ENCODE measurements at places on chromosomes 2 and 18.

GRCh38 chr18:73118121-73118816 lies 250.5 kb upstream of the NETO1 start:
- DNase-seq = no peak

DNA sequence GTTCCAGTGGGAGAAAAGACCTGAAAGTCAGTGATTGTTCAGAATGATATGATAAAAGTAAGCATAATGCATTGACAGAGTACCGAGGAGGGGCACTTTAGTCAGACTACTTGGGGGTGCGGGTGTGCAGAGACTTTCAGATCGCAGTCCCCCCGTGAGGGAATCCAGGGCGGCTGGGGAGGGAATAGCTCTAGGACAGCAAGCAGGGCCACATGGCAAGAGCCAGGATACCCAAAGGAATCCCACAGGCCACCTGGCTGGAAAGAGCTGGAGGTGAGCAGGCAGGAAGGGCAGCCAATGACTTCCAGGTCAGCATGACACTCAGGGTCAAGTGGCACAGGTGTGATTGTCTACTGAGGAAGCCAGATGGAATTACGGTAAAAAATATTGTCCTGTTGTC lies 157.5 kb downstream of the CYP26B1 start:
- DNase-seq = no peak

- no peak for DNase-seq
These were observed 492.8 kb upstream of the RAB12 start for GRCh38 chr18:8116341-8117005.

DNA sequence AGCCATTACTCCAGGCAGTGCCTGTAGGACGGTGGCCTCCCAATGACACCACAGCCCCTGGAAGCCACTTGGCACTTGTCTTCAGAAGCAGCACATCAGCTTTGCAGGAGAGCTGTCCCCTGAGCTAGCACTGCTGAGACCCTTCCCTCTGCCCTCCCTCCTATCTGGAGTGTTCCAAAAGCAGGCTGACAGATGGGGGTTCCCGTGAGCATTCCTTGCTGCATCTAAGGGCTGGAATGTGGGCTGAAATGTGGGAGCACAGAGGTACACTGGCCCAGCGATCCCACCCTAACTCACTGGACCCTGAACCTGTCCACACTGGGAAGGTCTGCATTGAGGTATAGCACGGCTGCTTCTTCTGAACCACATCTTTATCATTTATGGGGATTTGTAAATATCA lies 230.1 kb downstream of the ANAPC1 start:
- no peak for DNase-seq

GRCh38 chr18:70450426-70451253 lies 161.8 kb downstream of the SOCS6 start:
- DNase-seq = no peak

GRCh38 chr18:58321986-58322385 lies 278.0 kb downstream of the NEDD4L start:
- no peak for DNase-seq

- DNase-seq = no peak
These were observed 9.1 kb upstream of the DAW1 start for GRCh38 chr2:227862227-227862740.

GRCh38 chr2:225040856-225041206 lies 1.4 kb downstream of the DOCK10 start:
- DNase-seq = no peak

GRCh38 chr2:70964133-70964532 lies 14.3 kb upstream of the ANKRD53 start:
- no peak for DNase-seq

DNA sequence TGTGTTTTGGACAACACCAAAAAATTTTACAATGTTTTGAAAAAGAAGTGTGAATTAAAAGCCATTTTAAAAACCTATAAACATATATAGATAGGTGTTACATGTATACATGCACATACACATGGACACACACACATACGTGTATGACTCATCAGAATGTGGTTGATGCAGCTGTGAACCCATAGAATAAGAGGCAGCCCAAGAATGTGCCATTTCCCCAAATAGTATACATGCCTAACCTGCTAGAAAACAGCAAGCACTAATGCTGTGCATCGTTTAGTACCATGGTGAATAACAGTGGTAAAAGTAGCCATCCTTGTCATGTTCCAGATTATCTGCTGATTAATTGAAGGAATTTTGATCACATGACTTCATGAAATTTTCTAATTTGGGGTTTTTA lies 149.0 kb downstream of the DSEL start:
- no peak for DNase-seq

GRCh38 chr2:168178520-168179324 lies 68.7 kb downstream of the STK39 start:
- no peak for DNase-seq

DNA sequence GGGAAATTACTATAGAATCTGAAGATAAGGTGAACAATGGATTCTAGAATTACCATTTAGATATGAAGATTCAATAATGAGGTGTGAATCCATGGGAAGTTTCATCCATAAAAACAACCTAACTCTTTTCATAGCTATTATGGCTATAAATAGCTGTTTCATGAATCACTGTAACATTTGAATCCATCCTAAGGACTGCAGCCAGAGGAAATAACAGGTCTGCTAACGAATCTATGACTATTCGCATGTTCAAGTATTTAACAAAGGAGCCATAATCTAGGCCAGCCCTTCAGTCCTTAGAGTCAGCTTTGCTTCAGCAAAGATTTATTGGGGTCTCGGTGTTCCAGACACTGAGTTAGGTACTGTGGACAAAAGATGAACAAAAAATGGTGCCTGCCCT lies 87.1 kb downstream of the MYOM1 start:
- DNase-seq = no peak

- no peak for DNase-seq
These were observed 183.2 kb upstream of the RAB6C start for GRCh38 chr2:129796225-129796624.

GRCh38 chr18:59833785-59834184 lies 66.0 kb upstream of the PMAIP1 start:
- no peak for DNase-seq

- no peak for DNase-seq
These were observed 678 bp downstream of the CYP27C1 start for GRCh38 chr2:127219171-127220070.

DNA sequence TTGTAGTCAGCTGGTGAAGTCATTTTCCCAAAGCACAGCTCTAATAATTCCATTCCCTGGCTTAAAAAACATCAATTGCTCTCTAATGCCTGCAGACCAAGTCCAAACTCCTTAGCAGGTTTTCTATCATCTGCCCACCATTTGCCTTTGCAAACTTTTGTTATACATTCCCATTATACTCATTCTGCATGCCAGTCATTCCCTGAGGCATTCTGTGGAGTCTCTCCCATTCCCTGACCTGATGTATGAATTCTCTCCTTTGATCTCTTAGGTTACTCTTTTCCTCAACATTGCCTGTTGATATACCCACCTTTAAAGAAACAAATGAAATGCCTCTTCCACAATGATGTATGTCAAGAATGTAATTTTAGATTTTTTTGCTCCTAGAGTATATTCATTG lies 852.0 kb upstream of the FSHR start:
- no peak for DNase-seq

- no peak for DNase-seq
These were observed 5.3 kb upstream of the TMEM185B start for GRCh38 chr2:120228503-120228902.

GRCh38 chr18:2406544-2406943 lies 164.8 kb downstream of the METTL4 start:
- no peak for DNase-seq

DNA sequence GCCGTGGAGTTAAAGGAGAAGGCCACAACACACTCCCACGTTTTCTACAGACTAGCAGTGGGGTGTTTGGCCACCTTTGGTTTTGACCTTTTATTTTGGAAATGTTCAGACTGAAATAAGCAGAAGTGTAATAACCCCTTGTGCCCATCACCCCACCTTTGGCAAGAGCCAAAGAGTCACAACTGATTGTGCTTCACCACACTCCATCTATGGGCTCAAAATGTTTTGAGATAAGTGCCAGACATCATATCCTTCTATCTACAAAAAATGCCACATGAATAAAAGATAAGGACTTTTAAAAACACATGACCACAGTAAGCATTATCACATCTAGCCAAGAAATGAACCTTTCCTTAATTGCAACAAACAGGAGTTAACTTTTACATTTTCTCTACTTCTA lies 9.9 kb upstream of the GPR35 start:
- DNase-seq = no peak

DNA sequence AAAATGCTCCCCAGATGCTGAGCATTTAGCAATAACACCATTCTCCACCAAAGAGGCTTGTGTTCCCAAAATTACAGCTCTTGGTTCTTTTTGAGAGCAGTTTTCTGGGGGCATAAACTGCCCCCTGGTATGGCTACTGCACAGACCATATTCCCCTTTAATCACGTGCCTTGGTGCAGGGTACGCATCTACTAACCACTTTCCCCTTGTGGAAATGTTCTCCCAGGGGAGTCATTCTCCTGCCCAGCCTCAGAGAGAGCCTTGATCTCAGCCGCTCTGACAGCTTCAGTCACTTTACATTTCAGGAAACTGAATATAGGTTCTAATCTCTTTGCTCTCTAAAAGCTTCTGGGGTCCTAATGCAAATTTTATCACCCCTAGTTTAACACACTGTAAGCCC lies 44.7 kb upstream of the EML6 start:
- no peak for DNase-seq

- no peak for DNase-seq
These were observed 123.0 kb downstream of the ACAA2 start for GRCh38 chr18:49690312-49690711.

- DNase-seq = no peak
These were observed 2.3 kb downstream of the ARL4C start for GRCh38 chr2:234494361-234495250.

DNA sequence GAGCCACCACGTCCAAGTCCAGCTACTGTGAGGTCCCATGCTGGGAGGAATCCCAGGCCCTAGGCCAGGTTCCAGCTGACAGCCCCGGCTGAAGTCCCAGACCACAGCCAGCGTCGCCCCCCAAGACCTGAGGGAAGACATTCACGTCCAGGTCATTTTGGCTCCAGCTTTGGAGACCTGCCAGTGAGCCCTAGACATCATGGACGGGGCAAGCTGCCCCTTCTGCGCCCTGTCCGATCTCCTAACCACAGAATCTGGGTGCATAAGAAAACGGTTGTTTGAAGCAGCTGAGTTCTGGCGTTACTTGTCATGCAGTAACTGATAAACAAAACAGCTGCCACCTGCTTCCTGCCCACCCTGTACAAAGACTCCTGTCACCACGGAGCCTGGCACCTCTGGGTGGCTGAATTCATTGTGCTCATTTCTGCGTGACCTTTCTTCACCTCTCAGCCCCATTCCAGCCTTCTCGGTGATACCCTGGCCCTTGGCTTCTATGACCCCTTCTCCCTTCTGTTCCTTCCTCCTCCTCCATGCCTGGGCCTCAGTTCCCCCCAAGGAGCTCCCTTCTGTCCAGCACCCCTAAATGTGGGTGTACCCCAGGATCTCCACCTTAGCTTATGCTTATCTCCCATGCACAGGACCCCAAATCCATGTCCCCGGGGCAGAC lies 72.6 kb upstream of the SMAD7 start:
- no peak for DNase-seq

DNA sequence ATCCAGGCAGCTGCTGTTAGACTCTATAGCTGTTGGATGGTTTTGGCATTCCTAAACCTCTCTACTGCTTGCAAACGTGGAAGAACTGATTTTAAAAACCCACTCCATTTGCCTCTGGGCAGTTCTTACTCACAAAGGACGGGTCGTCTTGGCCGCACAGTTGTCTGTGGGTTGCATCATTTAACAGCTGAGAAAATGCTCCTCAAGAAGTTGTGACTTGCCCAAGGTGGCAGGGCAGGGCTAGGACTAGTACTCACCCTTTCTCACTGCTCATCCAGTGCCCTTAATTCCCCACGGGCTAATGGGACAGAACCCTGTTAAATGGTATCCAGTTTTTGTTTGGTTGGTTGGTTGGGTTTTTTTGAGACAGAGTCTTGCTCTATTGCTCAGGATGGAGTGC lies 997 bp upstream of the DRC1 start:
- no peak for DNase-seq

DNA sequence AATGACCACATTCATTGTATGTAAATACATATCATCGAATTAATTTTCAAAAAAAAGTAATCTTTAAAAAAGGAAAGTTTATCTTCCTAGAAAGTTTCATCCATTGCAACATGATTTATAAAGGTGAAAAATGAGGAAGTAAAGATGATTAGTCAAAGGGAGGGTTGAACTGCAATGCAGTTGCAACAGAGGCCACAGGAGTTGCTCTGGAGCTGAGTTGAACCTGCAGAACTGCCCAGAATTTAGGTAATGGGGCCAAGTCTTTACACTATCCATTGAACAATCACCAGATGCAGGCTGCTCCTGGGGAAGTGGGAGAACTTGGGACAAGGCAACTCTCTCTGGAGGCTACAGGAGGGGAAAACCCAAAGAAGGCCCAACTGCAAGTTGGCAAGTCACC lies 390.7 kb downstream of the METTL4 start:
- no peak for DNase-seq

- DNase-seq = no peak
These were observed 15.5 kb downstream of the SLC25A12 start for GRCh38 chr2:171878481-171878993.

DNA sequence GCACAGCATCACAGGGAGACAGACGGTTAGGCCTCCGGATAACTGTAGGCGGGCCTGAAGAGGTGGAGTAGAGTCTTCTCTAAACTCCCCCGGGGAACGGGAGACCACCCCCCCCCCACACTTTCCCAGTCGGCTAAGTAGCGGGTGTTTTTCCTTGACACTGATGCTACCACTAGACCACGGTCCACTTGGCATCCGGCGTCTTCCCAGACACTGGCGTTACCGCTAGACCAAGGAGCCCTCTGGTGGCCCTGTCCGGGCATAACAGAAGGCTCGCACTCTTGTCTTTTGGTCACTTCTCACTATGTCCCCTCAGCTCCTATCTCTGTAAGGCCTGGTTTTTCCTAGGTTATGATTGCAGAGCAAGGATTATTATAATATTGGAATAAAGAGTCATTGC lies 25.7 kb upstream of the NCL start:
- no peak for DNase-seq

DNA sequence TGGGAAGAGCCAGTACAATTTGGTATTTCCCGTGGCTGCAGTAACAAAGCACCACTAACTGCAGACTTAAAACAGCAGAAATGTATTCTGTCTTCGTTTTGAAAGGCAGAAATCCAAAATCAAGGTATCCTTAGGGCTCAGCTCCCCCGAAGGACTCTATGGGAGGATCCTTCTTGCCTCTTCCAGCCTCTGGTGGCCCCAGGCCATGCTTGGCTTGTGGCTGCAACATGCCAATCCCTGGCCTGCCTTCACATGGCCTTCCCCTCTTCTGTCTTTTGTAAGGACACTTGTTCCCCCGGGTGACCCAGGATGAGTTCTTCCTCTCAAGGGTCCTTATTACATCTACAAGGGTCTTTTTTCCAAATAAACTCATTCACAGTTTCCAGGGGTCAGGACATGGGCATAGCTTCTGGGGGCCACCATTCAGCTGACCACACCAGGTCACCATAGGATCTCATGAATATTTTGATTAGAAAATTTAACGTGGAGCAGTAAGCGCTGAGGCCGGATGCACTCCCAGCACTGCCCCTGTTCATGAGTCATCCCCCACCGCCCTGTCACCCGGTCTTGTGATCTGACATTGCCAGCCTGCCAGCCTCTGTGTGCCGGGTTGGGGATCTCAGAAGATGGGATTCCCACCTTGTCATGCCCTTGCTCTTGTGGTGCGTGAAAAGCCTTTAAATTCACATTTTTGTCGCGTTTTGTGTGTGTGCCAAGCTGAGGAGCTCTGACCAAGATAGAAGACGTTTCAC lies 61.2 kb upstream of the B3GNT7 start:
- no peak for DNase-seq

All from activated naive CD4-positive, alpha-beta T cell (primary cell).